Right forelimb (tissue), 1 donor: ENCODE measurements at places on chromosomes 6 and 20.

DNA sequence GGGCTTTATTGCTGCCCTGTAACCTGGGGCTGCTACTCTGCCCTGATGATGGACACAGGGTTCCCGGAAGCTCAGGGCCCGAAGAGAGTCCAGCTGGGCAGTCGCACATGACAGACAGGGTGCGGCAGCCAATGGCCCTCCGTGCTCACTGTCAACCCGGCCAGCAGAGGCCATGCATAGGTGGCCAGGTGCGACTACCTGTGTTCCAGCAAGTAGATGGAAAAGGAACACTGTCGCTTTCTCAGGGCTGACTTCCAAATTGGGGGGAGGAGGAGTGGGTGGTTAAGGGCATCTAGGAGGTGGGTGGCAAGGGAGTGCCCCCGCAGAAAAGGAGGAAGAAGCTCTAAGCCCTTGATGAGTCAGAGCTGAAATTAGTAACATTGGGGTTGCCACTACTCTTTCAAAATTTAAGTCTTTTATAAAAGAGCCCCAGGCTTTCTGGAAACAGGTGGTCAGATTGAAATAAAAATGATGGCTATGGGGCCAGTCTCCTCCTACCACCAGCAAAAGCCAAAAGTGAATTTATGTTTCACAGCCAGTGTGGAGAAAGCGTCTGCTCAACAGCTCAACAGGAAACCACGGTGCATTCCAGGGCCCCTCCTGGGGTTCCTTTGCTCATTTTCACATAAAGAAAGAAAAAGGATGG, 2.3 kb upstream of the RAMACL start:
- no peak for DNase-seq

DNA sequence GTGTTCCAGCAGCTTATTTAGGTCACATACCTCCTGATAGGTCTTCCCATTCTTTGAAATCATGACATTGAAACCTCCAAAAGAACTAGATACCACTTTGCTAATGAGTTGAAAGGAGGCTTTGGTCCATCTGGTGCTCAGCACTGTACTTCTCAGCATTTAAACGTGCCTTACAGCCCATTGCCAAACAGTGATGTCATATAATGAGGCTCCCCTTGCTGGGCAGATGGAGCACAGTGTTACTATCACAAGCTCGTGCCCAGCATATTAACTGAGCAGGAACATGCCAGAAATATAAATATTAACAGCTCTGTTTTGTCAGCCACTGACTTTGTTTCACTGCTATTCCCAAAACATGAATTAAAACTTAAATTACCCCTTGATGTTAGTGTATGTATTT, 25.5 kb upstream of the MAPK13 start:
- no peak for DNase-seq

DNA sequence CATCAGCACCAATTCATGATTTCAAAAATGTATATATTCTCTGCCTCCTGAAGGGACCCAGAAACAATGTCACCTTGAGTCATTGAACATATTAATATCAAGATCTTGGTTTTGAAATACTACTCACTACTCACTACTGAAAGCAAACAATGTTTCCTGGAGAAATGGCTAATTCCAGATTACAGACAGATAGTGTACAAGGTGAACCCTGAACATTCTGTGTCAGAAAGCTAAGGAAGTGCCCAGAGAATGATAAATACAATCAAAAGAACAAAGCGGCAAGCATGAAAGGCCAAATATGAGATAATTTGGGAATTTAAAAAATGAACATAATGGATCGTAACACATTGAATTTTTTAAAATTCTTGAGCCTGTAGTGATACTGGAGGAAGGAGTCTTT, 101.5 kb upstream of the TENT5A start:
- no peak for DNase-seq

- DNase-seq, result no peak
Measured at GRCh38 chr20:25296094-25297093, 48.5 kb downstream of the PYGB start.

GRCh38 chr6:39020136-39020535, 28.4 kb upstream of the GLP1R start:
- no peak for DNase-seq

DNA sequence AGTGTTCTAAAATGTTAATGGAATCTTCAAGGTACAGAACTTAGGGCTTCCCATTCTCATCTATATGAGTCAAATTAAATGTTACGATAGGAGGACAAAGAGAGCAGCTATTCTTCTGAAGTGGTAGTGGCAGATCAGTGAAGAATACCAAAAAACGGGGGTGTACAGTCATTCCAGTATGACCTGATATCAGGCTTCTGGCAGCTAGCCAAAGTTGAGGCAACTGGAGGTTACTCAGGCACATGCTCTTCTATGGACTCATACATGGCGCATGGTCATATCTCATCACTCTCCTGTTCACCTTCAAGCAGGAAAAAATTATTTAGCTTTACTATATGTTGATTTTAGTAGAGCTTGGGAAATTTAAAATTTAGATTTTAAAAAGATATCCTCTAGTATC, 1608.8 kb downstream of the GRIK2 start:
- DNase-seq, result no peak

- no peak for DNase-seq
Measured at GRCh38 chr6:157847846-157848245, 24.8 kb downstream of the SNX9 start.

- no peak for DNase-seq
Measured at GRCh38 chr6:35511562-35511941, 1.1 kb downstream of the TULP1 start.

DNA sequence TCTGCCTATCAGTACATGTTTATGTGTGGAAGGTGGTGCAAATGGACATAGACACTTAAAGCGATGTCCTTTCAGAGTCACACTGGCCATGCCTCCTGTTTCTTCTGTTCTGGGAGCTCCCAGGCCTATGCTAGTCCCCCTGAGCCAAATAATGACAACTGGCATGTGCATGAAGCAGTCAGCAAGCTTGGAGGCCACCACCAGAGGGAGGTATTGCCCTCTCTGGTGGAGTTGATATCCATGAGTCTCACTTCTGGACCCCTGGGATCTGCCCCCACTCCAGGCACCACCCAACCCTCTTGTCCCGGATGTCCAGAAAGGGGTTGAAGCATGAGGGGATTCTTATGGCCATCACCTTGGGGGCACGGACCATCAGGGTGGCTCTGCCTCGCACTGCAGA, 172.2 kb downstream of the AIG1 start:
- DNase-seq, result no peak

GRCh38 chr6:140774080-140774505, 1358.6 kb upstream of the GJE1 start:
- DNase-seq, result no peak

DNA sequence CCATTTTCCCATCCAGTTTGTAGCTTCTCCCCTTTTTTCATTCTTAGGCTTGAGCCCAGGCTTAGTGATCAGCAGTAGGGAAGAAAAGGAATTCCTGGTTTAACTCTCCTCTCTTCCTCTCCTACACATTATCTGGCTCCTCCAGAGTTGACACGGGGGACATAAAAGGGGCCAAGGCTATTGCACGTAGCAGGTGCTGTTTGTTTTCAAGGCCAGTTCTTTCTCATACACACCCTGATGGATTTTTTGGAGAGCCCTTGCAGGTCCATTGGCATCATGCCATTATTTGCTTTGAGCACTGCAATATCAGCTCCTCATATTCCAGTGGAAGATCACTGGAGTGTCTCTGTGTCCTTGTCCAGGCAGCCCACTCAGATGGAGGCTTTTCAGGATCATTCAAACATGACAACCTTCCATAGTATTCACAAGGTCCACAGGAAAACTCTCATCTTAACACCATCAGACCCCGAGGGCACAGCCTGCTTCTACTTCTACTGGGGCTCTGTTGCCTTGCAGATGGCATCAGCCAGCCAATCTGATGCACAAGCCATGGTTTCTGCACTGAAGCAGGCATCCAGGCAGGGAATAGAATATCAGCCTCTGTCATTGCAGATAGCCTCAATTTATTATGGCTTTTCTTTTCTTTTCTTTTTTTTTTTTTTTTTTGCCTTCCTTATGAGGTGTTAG, 18.8 kb downstream of the PLCB4 start:
- no peak for DNase-seq
